Nephron progenitor cell (in vitro differentiated cells): ENCODE measurements at places on chromosomes 4 and X.

DNA sequence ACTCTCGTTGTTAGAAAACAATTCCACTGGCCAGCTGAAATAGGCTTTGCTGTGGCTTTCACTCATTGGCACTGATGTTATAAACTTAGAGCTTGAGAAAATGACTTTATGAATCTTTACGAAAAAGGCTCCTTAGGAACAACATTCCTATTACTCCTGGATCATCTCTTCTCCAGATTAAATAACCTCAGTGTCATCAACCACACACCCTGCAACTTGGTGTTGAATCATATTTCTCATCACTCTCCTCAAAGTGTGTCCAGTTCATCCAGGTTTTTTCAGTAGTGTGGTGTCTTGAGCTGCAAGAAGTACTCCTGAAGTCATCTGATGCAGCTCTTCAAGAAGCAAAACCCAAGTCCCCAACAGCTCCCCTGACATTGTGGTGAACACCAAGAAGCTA, 28.1 kb upstream of the ANOS1 start:
- no peak for DNase-seq

DNA sequence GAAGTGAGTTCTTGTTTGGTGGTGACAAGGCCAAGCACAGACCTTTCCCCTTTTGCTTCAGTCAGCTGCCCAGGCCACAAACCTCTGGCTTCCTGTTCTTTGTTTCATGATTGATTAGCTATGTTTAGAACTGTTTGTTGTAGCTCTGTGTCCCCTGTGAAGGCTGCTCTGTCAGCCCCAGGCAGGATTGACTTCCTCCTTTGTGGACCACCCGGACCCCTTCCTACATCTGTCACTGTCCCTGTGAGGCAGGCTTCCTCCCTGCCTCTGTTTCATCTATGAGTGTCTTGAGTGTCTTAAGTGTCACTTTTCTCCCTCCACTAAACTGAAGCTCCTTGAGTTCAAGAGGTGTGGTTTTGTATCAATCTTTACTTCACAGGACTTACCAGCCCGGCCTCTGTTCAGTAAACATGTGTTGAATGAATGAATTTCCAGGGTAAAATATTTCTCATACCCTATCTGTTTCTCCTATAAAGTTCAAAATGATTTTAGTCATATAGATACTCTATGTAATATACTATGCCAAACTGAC, 83.5 kb downstream of the ZNF674 start:
- no peak for DNase-seq

DNA sequence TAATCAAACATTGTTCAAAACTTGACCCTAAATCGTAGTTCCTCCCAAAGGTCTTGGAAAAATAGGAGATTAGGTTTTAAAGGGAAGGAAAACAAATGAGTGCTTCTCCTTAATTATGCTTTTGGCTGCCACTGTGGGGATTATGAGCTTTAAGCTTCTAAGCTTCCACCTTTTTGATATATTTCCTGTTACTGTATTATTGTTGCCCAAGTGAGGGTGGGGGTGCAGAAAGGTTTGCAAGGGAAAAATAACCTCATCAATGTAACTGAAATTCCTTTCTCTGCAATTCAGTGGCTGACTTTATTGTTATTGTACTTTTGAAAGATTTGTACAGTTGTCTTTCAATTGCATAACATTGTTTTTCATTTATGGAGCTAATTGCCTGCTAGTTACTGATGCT, 285.1 kb downstream of the FRMPD4 start:
- DNase-seq = no peak

GRCh38 chr4:65918212-65918611, 247.9 kb upstream of the EPHA5 start:
- no peak for DNase-seq

DNA sequence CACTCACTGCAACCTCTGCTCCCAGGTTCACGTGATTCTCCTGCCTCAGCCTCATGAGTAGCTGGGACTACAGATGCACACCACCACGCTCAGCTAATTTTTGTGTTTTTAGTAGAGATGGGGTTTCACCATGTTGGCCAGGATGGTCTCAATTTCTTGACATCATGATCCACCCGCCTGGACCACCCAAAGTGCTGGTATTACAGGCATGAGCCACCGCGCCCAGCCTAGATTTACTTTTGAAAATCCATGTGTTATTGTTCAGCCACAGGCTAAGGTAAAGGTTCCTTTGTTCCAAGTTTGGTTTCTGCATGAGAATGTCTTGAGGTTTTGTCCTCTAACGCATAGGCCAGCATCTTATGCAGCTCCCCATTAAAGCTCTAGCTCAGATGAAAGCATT, 371.6 kb downstream of the DMD start:
- no peak for DNase-seq

DNA sequence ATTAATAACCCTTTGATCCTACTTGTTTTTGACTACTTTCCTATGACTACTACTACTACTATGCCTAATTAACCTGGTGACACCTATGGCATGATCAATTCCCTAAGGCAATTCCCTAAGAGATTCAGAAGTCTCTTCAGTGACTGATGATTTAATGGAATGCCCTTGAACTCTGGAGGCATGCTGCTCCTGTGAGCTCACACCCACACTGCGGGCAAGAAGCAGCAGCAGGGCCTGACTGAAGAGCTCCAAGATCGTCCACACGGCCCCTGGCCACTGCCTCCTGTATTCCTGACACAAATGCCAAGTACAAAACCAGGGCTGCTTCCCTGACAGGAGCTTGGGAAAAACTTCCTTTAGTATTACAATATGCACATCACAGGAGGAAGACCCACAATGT, 74.2 kb upstream of the STS start:
- no peak for DNase-seq

GRCh38 chr4:1414831-1415680, 8.8 kb upstream of the NKX1-1 start:
- DNase-seq = no peak
